Memory B cell (primary cell): ENCODE measurements at places on chromosomes 6 and 20.
A peak's percentile ranks its signal among the peaks of the same experiment; 100 is the strongest.

DNA sequence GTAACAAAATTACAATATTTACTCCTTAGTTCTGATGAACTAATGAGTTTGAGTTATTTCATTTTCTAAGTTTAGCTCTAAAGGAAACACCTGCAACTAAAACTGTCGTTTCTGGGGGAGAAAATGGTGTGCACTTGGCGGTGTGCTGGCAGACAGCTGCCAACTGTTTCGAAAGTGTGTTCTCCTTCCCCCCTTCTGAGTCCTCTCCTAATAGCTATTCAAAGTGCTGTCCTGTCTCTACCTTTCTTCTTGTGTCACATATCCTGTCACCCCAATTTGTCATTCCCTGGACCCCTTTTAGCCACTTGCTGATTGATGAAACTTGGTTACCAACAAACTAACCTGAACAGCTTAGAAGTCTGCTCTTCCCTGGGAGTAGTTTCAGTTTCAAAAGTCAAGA is 4.9 kb upstream of the UBE2J1 start:
- no peak for DNase-seq

DNA sequence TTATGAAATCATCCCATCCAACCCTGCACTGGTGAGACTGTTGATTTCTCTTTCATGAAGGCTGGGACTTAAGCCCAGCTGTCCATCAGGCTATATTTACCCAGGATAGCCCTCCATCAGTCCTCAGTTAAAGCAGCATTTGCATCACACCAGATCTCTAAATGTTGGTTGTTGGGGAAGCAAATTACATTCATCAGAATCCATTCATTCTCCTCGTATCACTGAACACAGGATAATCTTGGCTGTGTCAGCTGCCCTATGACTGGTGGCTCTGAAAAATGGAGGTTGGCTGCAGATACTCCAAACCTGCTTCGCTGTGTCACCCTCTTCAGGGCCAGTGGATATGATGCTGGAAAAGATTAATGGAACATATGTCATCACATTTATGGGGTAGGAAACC is 718.3 kb downstream of the KIF16B start:
- DNase-seq, result no peak

- DNase-seq, result peak; percentile 37
Measured at GRCh38 chr6:15247500-15248450, 1.9 kb downstream of the JARID2 start.

GRCh38 chr6:131683479-131683878 is 17.7 kb downstream of the OR2A4 start:
- DNase-seq, result peak; percentile 34

- DNase-seq, result no peak
Measured at GRCh38 chr6:38187325-38187724, 367.8 kb downstream of the ZFAND3 start.

- no peak for DNase-seq
Measured at GRCh38 chr20:61864481-61864880, 201.2 kb downstream of the TAF4 start.

DNA sequence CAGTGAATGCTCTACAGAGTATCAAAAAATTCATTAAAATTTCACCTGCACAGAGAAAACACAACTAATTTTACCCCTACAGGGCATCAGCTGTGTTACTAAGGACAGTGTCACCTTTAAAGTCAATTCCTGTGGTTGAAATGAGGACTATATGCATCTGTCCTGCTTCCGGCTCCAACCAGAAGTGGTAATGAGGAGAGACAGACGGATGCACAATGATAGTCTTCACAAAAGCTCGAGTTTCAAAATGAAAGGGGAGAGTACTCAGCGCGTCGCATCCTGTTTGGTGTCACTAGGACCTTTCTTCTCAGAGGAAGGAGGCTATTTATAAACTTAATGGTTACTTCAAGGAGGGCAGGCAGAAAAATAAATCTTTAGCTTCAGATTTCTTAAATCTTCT is 86.5 kb downstream of the LYRM4 start:
- DNase-seq, result peak; percentile 24

GRCh38 chr6:72702421-72702820 is 80.6 kb downstream of the KCNQ5 start:
- DNase-seq, result no peak

DNA sequence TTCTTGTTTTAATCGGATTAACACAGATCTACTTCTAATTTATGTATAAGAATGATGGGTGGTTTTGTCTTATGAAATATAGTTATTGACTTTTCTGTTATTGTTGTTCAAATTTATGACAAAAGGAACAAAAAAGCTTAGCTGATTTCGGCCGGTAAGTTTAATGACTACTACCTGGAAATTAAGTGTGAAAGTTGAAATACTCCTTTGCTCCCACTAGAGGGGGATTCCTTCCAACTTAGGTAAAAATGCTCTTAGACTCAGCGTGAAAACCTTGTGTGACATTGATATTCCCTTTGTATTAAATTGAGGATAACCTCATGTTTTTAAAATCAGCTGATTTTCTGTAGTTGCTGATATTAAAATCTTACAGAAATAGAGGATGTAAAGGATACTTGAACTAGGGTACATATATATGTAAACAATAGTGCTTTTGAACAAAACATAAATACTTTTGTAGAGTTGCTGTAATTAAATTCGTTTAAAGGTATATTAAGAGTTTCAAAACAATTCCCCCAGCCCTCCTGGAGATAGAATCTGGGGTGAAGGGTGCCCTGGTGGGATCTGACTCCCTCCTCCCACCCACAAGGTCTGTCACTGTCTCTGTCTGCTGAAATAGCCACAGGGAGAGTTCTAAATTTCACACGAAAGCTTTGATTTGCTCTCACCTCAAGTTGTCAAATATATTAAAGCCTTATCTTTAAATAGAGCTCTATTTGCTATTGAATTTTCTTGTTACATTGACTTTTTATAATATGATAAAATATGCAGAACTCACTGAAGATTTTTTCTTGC is 257.5 kb downstream of the ARID1B start:
- no peak for DNase-seq

GRCh38 chr6:150631984-150632642 is 32.4 kb downstream of the PLEKHG1 start:
- DNase-seq, result no peak

DNA sequence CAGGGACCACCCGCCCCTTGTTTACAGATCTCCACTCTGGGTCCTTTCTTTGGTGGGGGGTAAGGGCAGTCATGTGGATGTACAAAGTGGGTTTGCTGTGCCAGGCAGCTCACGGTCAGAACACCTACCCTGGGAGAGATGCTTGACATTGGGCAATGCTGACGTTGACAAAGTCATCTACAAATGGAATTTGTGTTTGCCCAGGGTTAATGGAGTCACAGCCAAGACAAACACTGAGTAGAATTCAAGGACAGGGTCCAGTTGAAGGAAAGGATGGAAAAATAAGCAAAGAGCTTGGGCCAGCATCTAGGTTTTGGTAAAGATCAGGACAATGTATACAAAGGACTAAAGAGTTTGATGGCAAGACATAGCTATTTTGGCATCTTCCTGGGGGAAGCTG is 54.7 kb downstream of the MOCS1 start:
- no peak for DNase-seq

DNA sequence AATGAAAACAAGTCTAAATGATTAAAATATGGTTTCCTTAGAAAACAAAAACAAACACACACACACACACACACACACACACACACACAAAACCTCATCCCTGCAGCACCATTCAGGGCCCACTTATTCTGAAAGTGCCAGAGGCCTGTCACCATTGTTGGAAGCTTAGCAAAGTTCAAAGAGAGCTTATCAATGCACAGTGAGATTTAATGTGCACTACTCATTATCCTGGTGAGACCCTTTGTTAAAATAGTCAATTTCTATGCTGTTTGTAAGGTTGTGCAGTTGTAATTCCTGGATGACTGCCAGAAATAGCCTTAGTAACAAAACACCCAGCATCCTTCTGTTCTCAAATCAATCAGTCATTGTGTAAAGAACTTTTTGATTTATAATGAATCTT is 482.9 kb downstream of the GRIK2 start:
- DNase-seq, result no peak

DNA sequence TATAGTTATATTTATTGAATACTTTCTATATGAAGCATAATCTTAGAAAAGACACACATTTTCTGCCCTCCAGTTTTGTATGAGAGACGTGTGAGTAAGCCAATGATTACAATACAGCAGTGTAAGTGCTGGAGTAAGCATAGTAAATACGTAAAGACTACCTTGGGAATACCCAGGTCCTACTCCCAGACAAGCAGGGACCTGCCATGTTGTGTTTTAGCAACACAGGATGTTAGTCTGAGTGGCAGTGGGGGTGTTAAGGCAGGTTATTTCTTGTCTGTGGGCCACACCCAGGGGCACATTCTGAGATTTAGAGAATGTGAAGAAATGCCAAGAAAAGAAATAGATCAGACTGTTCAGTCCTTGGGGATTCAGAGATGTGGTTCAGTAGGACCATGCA is 34.3 kb upstream of the RNF144B start:
- no peak for DNase-seq

DNA sequence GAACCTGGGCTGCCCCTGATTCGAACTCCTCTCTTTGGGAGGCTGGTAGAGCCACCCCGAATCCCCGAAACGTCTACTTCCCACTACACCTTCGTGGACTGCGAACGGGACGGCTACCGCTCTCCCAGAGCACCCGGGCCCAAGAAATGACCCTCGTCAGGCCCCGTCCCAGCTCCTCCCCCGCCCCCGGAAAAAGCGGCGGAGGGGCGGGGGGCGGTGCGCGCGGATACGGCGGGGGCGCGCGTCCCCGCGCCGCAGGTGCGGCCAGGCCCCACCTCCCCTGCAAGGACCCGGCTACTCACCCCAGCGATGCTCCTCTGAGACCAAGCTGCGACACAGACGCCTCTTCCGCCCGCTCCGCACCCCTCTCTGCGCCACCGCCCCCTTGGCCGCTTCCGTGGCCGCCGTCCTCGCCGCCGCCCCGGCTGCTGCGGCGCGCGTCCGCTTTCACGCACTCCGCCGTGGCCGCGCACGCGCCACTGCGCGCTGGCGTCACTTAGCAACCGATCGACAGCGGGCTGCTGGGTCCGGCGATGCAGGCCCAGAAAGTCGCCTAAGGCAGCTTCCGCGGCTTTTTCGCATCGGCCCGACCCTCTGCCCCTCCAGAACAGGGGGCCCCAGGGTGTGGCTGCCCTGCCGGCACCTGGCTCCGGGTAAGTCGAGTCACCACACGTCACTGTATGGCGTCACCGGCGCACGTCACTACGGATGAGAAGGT is at the start of gene BTBD9:
Gene BTBD9 (minus strand): TSS at position 432 of the 718 bp plus-strand sequence.
- DNase-seq, result peak; percentile 91

GRCh38 chr6:167990016-167990945 is 7.2 kb upstream of the KIF25 start:
- no peak for DNase-seq

DNA sequence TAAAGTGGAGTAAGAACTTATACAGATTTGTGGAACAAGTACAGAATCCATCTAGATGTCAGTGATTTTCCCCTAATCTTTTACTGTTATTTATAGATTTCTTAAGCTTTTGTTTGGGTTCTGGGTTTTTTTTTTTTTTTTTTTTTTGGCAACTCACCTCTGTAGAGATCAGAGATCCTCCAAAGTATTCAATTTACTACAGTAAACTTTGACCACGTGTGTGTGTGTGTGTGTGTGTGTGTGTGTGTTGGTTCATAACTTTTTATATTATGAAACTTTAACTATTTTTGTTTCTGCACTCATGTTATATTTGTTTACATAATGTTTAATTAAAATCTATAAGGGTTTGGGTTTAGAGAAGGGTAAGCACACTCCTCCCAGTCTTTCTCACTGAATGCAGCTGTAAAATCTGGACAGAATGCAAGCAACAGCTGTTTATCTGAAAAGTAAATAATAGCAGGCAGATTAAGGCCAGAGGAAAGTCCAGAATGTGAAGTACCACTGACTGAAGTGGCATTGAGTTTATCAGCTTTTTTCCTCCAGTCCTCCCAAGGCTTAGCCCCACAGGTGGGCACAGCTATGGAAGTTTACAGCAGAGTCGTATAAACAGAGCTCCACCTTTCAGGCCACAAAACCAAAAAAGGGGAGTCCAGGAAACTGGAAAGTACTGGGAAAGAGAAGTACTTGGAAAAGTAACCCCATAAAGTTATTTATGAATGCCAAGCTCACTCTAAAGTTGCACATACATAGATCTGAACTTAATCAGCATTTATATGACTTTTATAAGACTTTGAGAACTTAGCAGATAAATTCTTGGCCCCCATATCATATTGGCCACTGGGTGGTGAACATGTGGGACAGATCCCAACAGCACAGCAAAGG is 43.0 kb upstream of the CD2AP start:
- no peak for DNase-seq

DNA sequence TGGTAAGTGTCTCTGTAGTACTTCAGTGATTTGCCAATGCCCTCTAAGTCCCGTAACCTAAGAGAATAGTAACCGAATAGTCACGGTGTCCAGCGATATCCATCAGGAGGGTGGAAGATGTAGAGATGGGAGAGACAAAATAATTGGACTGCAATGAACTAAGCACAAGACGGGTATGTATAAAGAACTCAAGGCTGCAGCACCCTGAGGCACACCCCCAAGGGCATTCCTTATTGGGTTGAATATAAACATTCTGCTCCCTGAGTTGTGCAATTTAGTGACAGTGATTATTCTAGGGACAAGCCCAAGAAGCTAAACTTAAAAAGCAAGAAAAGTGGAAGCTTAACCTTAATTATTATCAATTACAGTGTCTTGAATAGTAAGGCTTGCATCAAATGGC is 14.6 kb downstream of the DST start:
- DNase-seq, result no peak

DNA sequence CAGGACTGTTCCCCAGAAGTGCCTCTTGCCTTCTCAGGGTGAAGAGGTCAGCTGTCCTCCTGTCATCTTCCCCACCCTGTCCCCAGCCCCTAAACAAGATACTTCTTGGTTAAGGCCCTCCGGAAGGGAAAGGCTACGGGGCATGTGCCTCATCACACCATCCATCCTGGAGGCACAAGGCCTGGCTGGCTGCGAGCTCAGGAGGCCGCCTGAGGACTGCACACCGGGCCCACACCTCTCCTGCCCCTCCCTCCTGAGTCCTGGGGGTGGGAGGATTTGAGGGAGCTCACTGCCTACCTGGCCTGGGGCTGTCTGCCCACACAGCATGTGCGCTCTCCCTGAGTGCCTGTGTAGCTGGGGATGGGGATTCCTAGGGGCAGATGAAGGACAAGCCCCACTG is 9.8 kb downstream of the PI16 start:
- no peak for DNase-seq

DNA sequence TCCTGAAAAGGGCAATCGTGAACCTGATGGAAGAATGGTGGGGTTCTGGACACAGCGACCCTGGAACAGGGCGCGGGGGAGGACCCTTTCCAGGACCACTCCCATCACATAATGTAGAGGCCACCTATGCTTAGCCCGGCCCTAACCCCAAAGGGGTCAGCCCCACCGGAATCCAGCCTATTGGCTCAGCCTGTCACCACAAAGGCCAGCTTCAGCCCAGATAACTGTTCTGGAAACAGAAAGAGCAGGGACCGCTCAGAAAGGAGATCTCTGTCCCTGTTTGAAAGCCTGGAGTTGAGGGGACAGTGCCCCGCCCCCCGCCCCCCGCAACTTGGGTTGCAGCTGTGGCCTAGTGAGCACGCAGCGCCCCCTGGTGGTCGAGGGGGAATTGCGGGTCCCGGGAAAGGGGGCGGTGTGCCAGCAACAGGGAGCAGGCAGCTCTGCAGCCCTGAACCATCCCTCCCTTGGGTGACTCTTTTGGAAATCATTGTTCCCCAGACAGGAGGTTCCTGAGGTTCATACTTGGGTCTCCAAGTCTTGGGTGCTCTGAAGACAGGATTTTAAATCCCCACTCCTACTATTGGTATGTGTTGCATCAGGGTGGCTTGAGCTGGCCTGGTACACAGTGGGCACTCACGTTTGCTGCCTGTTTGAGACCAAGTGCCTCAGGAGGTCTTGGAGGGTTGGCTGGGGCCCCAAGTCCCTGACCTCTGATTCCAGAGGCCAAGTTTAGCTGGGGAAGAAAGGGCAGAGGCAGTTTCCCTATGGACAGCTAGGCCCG is 1.5 kb downstream of the SIGLEC1 start:
- DNase-seq, result peak; percentile 79

- DNase-seq, result no peak
Measured at GRCh38 chr6:35757456-35758123, 18.8 kb upstream of the CLPSL2 start.
